ENCODE measurements at places on chromosomes 3 and 15.

DNA sequence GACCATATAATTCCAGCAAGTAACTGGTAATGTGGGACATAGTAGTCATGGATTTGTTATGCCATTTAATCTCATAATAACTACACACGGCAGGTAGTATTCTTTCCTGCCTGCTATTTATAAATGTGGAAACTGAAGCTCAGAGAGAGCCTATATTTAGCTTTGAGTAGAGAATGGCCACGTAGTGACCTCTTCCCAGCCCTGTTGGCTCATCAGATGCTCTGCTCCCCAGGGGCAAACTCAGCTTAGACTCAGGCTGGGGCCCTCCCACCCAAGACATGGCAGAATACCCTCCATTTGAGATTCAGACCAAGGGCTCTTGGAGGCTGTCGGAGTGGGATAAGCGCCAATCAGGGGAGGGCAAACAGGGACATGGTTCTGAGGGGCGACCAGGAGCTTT is 17.3 kb upstream of the HDAC11 start:
- DNase-seq: no peak

DNA sequence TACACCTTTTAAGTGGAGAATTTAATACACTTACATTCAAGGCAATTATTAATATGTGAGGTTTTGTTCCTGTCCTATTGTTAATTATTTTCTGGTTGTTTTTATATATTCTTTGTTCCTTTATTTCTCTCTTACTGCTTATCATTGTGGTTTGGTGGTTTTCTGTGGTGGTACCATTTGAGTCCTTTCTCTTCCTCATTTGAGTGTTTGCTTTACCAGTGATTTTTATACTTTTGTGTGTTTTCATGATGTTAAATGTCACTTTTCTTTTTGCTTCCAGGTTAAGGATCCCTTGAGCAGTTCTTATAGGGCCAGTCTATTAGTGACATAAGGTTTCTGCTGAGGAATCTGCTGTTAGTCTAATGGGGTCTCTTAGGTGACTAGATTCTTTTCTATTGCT is 116.5 kb downstream of the LRRK1 start:
- DNase-seq: no peak

DNA sequence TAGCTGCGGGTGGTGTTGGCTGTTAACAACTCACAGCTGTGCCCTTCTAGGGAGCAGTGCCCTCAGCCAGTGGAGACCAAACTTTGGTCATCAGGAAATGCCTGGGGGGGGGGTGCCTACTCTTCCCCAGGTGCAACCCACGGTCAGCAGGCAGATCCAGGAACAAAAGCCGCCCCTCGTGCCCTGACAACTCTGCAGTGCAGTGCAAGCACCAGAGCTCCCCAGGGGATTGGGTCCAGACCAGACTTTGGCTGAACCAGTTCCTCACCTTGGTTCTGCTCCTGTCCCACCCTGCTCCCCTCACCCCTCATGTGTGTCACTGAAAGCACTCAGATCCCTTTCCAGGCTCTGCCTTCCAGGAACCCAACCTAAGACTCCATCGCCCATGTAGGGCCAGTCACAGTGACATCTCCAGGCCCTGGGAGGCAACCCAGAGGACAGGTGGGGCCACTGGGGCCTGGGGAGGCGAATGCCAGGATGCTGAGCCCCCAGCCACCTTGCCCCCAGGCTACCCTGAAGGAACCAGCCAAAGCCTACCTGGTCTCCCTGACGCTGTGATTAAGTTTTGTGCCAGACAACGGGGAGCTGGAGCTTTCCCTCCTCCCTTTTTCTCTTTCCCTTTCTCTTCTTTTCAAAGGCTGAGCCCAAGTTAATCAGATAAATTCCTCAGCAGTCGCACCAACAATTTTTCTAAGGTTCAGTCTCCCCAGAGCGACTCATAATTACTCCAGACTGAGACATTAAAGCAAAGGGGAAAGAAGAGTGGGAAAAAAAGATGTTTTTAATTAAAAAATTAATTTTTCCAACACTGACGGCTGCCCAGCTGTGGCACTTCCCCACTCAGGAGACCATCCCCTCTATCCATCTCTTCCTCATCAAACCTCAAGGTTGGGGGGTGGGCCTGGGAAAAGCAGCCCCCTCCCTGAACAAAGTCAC is 207.5 kb upstream of the LINGO1 start:
- DNase-seq: no peak

GRCh38 chr3:152737021-152737908 is 97.7 kb upstream of the P2RY1 start:
- no peak for DNase-seq

DNA sequence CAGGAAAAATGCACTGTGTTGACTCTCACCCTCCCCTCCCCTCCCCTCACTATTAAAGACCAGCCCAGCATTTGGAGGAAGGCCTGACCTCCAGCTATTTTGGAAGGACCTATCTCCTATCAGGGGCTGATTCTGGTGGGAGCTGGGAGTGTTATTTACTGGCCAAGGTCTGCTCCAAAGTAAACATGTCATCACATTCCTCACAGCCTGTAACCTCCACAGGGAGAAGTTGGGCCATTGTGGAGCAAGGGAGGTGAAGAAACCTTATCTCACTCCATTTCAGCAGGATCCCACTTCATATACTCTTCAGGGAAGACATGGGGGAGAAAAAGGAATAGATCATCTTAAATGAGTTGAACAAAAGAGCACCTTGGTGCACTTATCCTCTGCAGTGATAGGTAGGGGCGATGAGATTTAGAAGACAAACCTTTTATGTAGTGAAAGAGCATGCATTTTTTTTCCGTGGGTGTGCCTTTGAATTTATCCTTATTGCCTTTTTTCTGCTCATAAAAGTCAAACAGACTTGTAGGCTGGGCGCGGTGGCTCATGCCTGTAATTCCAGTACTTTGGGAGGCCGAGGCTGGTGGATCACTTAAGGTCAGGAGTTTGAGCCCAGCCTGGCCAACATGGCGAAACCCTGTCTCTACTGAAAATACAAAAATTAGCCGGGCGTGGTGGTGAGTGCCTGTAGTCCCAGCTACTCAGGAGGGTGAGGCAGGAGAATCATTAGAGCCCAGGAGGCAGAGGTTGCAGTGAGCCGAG is 15.6 kb upstream of the FLNB start:
- DNase-seq: no peak

DNA sequence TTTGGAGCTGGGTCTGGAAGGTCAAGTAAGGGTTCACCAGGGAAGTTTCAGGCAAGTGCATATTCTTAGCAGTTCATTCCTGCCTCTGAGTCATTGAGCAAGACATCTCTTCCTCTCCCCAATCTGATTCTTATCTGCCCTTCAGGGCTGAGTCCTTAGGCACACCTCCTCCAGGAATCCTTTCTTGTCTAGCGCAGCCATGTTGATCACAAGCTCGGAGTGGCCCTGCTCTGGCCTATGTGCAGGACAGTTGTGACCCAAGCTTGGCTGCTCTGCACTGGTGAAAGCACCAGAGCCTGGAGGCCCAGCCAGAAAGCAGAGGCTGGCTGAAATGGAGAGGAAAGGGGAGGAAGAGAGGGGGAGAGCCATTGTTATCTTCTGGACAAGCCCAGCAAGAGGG is 30.9 kb upstream of the MRPS22 start:
- DNase-seq: no peak

DNA sequence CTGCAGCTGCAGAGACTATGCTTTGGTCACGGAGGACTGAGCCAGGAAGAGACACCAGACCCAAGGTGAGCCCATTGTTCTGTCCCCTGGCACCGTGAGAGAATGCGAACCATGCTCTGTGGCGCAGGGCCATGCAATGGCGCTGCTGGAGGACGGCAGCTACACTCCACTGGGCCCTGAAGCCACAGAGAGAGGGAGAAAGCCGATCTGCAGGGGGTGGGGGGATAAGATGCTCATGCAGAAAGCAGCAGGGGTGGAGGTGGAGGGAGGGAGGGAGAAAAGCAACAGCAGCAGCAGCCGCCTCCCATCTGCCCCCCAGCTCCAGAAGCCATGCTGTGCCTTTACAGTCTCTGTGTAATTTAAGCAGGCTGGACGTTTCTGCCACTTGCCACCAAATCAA is 5.3 kb downstream of the BDH1 start:
- no peak for DNase-seq

GRCh38 chr15:61921093-61921492 is 139.2 kb downstream of the VPS13C start:
- DNase-seq: no peak

DNA sequence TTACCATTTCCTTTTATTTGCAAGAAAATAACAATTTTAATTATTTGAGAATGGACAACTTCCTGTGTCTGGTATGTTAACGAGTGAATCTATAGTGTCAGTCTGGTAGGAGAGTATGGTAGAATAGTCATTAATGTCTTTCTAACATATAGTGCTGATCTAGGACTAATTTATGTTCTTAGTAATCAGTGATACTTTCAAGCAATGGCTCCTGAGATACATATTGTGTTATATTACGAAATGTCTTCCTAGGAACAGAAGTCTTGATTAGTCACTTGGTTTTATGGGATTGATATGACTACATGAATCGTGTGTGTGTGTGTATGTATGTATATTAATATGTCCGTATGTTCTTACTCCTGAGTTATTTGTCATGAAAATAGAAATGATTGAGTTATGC is 66.6 kb upstream of the PAQR5 start:
- no peak for DNase-seq

- no peak for DNase-seq
Measured at GRCh38 chr3:15610082-15610759, 8.7 kb downstream of the BTD start.

GRCh38 chr3:38725726-38726419 is 76.4 kb upstream of the SCN5A start:
- DNase-seq: no peak

- no peak for DNase-seq
Measured at GRCh38 chr3:195240939-195241338, 30.0 kb downstream of the XXYLT1 start.

GRCh38 chr3:86249833-86250232 is 741.1 kb downstream of the VGLL3 start:
- DNase-seq: no peak

- no peak for DNase-seq
Measured at GRCh38 chr3:42067326-42067725, 23.8 kb upstream of the TRAK1 start.

DNA sequence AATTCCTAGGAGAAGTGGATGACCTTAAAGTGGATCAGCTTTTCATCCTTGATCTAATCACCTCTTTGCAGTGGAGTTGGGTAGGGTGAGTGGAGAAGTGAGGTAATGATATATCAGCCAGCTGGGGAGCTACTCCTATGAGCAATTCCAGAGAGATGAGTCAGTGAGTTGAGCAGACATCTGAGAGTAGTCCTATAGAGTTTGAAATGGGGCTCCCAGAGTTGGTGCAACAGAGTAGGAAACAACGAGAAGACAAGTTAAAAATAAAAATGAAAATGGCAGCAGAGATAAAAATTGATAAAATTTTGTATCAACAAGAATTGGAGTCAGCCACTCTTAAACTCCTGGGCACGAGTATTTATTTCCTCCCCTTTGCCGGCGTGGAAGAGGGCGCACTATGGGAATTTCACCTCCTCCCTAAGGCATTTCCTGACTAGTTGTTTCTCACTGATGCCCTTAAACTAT is 150.8 kb upstream of the DPH6 start:
- no peak for DNase-seq

DNA sequence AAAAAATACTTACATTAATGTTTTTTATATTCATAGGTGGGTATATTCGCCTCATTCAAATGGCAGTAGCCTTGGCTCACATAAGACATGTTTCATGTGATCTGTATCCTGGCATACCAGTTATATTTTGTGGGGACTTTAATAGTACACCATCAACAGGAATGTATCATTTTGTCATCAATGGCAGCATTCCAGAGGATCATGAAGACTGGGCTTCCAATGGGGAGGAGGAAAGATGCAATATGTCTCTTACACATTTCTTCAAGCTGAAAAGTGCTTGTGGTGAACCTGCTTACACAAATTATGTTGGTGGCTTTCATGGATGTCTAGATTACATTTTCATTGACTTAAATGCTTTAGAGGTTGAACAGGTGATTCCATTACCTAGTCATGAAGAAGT is 3.5 kb downstream of the PDE12 start:
- no peak for DNase-seq

- DNase-seq: no peak
Measured at GRCh38 chr3:29281344-29282241, 722 bp downstream of the RBMS3 start.

- no peak for DNase-seq
Measured at GRCh38 chr3:101464235-101464634, 48.8 kb downstream of the SENP7 start.

- DNase-seq: no peak
Measured at GRCh38 chr15:91622235-91622634, 231.3 kb upstream of the SLCO3A1 start.

- no peak for DNase-seq
Measured at GRCh38 chr15:25900901-25901300, 37.8 kb upstream of the ATP10A start.

GRCh38 chr3:74267588-74268184 is 346.8 kb downstream of the CNTN3 start:
- no peak for DNase-seq

DNA sequence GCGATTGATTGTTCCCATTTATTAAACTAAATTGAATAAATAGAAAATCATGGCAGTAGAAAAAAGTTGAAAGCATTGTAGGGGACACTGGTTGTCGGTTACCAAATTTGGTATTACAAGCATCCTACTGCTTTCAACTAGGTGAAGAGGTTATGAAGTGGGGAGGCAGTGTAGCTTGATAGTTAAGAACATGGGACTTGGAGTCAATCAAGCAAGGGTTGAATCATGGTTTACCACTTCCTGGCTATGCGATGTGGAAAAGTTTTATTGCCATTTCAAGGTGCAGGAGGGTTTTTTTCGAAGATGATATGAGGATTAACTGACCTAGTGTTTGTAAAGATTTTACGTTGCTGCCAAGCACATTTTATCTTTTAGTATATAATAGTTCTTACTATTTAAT is 318.2 kb upstream of the KCNH8 start:
- no peak for DNase-seq

GRCh38 chr3:137766041-137766875 is 2.1 kb downstream of the SOX14 start:
- no peak for DNase-seq

DNA sequence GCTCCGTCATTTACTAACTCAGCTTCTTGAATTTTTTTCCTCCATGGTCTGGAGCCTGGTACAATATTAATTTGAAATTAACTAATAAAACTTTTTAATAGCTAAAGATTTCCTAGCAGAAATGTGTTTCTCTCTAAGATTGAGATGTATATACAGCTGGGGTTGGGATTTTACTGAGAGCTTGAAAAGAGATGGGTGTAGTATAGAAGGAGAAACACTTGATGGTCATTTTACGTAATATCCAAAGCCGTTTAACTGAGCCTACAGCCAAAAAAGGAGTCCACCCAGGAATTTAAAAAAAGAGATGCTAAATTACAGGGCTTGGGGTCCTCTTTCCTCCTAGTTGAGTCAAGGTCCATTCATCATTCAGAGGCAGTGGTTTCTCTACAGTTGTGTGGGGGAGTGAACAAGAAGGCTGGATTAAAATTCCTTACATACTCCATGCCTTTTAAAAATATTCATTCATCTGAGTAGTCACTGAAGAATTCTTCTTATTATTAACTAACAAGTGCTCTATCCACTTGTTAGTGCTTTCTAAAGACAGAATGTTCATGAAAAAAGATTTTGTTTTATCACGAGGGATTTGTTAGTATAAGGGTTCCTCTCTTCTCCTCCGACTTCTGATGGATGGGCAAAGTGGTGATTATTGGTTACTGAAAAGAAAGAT is 255.3 kb upstream of the IL12A start:
- DNase-seq: no peak

All from stimulated activated CD8-positive, alpha-beta memory T cell treated with anti-CD3 and anti-CD28 coated beads, Interleukin-7, amount 100 ng/mL, for 1 hour (primary cell).